ENCODE measurements at places on chromosomes 13 and 19.

DNA sequence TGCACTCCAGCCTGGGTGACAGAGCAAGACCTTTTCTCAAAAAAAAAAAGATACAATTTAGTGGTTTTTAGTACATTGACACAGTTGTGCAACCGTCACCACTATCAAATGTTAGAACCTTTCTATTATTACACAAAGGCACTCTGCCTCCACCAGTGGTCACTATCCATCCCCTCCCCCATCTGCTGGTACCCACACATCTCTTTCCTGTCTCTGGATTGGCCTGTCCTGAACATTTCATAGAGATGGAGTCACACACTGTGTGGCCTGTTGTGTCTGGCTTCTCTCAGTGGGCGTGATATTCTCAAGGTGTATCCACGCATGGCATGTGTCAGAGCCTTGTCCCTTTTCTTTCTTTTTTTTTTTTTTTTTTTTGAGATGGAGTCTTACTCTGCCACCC is 11.2 kb downstream of the KDM4B start:
- no peak for DNase-seq

DNA sequence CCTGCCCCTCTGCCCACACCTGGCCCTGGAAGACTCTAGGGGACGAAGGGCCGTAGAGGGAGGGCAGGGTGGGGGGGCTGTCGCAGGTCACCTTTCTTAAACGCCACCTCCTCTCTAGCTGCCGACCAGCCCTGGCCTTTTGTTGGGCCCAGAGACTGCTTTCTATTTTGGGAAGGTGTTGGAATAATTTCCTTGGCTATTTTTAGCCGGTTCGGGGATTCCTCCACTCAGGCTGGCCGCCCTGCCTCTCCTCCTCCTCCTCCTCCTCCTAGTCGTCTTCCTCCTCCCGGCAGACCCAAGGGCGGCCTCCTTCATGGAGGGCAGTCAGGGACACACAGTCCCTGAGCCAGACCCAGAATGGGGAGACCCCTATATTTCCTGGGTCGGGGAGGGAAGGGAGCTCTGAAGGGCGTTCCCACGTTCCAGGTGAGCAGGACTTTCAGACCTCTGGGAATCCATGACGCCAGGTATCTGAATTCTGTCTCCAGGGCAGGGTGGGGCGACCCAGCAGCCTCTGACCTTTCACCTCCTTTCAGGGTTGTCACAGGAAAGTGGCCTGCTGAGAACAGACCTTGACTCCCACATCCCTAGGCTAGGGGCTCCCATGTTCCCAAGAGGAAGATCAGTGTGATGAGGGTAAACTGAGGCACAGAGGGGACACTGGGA is 19.9 kb downstream of the GADD45B start:
- no peak for DNase-seq

- no peak for DNase-seq
Observed at GRCh38 chr13:106523576-106523975, 11.9 kb downstream of the EFNB2 start.

DNA sequence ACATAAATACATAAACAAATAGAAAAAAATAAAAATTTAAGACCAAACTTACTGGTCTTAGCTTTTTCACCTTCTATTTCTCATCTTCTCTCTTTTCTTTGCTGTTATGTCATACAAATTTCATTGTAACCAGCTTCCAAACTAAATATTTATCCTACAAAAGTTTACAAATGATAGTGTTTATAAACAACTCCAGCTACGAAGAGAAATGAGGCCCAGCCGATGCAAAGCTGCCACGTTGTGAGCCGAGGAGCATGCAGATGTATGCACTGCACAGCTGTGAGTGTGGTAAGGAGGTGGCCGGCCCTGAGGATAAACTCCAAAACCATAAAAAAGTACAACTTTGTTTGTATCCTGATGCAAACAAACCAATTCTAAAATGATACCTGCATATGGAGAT is 642.4 kb upstream of the SGCG start:
- DNase-seq = no peak

DNA sequence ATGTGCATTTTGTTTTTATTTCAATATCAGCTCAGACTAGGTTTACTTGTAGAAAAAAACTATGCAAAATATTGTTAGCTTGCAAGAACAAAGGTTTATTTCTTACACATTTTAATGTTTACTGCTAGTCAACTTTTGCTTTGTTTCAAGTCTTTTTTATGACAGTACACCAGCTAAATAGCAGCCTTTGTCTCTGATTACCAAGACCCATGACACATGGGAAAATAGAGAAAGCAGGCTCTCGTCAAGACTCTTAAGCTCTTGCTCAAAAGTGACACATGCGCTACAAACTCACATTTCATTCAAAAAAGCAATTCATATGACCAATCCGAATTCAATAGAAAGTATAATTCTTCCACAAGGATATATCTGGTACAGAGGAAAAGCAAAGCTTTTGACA is 642.3 kb upstream of the SLITRK1 start:
- no peak for DNase-seq

DNA sequence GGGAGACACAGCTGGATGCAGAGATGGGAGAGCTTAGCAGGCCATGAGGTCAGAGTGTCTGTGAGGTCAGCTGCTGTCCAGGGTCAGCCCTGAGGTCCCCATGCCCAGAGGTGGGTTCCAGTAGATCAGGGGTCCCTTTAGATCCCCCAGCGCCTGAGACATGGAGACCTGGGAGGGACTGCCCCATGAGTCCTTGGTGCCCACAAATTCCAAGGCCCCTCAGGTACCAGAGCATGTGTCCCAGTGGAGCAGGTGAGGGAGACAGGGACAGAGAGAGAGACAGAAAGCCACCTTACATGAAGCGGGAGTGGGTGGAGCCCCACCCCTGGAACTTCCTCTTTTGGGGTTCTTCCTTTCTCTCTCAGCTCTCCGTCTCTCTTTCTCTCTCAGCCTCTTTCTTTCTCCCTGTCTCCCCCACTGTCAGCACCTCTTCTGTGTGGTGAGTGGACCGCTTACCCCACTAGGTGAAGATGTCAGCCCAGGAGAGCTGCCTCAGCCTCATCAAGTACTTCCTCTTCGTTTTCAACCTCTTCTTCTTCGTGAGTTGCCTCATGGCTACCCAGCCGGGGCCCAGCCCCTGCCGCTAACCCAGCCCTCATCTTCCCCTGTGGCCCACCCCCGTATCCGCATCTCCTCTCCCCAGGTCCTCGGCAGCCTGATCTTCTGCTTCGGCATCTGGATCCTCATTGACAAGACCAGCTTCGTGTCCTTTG is at the start of gene CD37:
CD37 (plus strand) TSS at position 336 of the 713 bp plus-strand sequence; CDS start at position 471, 135 bp downstream.
- DNase-seq = no peak

Measured in stimulated activated CD4-positive, alpha-beta T cell treated with anti-CD3 and anti-CD28 coated beads, TNF-alpha, amount 100 ng/mL, for 24 hours (primary cell).